SK-N-SH (cell line): ENCODE measurements at places on chromosomes 2 and 18. TPM values are rescaled to one million over a fixed set of nuclear protein-coding genes. Genes with fewer than 3 reads are reported as not detected.

MAP3K19 gene
- not detected in 2 replicates for polyA plus RNA-seq

DNA sequence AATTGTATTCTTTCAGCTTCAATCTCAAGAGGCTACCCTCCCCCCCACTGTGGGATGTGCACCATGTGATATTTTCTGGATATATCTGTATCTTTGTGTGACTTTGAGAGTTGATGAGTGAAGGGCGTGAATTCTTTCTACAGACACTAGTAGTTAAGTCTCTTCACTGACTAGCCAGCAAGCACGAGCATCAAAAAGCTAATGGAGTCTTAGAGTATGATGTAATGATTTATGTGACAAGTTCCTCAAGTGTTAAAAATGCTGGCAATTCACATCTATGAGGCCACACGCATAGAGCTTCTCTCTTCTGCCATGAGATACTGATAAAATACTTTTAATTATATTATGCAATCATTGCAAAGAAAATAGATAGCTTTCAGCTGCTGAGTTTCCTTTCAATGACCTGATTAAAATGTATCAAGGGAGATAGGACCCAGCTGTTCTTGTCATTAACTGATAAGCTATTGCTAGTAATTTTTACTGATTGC is 304.8 kb downstream of the TRIB2 start:
- no peak overlapping the region for H3K4me3 ChIP-seq
- H3K36me3 ChIP-seq, result no peaks in the 10 kb centered on the region
- no peak overlapping the region for H3K27ac ChIP-seq
- peaks cover 22% of the 10 kb centered on the region for H3K4me1 ChIP-seq

- H3K4me1 ChIP-seq, result peaks cover 4% of the 10 kb centered on the region; the same call in 1 of the 2 replicates
- no peak for DNase-seq
- no peak overlapping the region for H3K27ac ChIP-seq
- no peak overlapping the region for H3K4me3 ChIP-seq
Observed at GRCh38 chr2:169175112-169175511, 105.7 kb downstream of the DHRS9 start.

GRCh38 chr2:101842471-101842870 is 145.0 kb downstream of the MAP4K4 start:
- H3K36me3 ChIP-seq, result peaks cover 85% of the 10 kb centered on the region
- no peaks in the 10 kb centered on the region for H3K27me3 ChIP-seq

ITGB6 gene
- 0.10 and 0.13 TPM in 2 replicates for polyA plus RNA-seq

DNA sequence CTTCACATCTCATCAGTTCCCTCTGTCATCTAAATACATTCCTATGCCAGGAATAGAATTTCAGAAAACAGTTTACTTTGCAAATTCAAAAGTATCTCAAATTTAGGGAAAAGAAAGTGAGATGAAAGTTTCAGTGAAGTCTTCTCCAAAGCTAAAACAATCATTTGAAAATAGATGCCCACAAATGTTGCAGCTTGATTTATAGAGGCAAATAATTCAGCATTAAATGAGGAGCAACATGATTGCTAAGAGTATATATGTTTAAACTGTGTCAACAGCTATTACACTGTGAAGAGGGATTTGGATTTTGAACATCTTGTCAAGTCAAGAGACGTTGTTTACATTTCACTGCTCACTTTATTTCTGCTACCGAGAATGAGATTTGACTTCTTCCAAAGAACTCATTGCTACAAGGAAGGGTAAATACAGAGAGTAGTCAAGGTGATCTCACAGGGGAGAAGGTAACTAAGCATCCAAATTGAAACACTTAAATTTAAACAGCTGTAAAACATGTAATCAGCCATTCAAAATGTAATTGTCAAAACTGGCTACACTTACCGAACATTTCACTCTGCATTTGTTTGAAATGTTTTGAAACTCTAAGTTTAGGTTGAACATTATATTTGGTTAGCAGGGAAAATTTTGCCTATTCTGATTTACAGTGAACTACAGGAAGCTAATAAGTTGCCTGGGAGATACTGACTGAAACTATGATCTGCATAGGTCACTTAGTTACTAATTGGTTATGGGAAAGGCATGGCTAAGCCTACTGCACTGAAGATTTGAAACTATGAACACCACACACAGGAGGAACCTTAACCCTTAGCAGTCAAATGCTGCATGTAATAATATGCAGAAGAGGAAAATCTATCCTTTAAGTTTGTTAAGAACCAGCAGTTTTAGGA is 33.2 kb upstream of the GALNT3 start:
- no peaks in the 10 kb centered on the region for H3K27me3 ChIP-seq
- no peak overlapping the region for H3K27ac ChIP-seq
- no peaks in the 10 kb centered on the region for H3K4me1 ChIP-seq

DNA sequence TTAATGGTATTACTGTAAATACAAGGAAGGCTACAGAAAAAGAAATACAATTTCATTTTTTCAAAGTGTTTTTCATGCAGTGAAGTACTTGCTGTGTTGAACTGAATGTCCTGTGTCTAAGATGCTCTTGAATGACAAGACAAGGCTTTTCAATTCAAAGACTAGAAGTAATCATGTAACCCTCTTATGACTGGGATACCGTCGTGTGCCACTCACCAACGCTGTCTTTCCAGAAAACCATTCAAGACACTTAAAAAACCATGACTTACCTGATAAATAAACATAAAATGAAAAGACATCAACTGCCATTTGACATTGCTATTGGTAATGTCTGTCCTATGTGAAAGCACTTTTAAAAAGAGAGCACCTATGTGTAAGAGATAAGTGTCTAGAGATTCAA is 183.1 kb upstream of the DPP10 start:
- no peak overlapping the region for H3K27ac ChIP-seq
- no peaks in the 10 kb centered on the region for H3K4me1 ChIP-seq
- no peaks in the 10 kb centered on the region for H3K27me3 ChIP-seq

- H3K27me3 ChIP-seq, result no peaks in the 10 kb centered on the region; the same call in 1 of the 2 replicates
- no peak overlapping the region for H3K4me3 ChIP-seq
- DNase-seq, result no peak
- no peaks in the 10 kb centered on the region for H3K4me1 ChIP-seq
- no peak overlapping the region for H3K27ac ChIP-seq
- no peaks in the 10 kb centered on the region for H3K36me3 ChIP-seq
Observed at GRCh38 chr18:62693659-62694058, 21.7 kb upstream of the PHLPP1 start.

GRCh38 chr18:8329186-8329771 is 280.0 kb upstream of the RAB12 start:
- H3K4me1 ChIP-seq, result peaks cover 15% of the 10 kb centered on the region
- no peak overlapping the region for H3K4me3 ChIP-seq
- no peaks in the 10 kb centered on the region for H3K36me3 ChIP-seq

- no peaks in the 10 kb centered on the region for H3K27me3 ChIP-seq
- H3K27ac ChIP-seq, result no peak overlapping the region; the same call in 1 of the 2 replicates
- peaks cover 16% of the 10 kb centered on the region; the same call in 1 of the 2 replicates for H3K4me1 ChIP-seq
Observed at GRCh38 chr2:219228041-219228910, 1.2 kb downstream of the ATG9A start.

DNA sequence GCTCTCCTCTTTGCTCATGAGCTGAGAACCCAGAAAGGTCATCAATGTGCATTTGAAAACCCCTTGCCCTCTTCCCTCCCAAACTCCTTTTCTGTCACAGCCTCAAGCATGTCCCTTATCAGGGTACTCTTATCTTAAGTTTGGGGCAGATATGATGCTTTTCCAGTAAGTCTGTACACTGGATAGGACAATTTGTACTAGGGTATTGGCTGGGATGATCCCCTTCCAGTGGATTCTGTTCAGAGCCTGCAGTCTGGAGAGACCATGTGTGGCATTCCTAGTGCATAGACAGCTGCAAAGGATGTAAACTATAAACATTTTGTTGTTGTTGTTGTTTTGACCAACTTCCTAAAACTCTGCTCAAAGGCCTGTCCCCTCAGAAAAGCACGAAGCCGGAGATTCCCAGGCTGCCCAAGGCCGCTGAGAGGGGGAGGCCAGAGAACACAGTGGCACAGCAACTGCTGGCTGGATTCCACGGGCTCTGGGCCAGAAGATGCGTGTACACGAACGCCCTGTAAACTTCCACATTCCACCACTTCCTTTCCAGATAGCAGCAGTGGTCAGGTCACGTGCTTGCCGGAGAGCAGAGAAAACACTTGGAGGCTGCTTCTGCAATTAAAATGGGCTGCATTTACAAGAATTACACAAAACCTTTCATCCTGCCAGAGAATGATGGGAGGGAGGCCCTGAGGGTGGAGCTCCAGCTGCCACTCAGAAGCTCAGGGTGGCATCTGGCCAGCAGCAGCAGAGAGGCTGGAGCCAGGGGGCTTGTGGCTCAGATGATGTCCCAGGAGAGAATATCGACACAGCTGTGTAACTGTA is 42.1 kb downstream of the BMP10 start:
- no peaks in the 10 kb centered on the region for H3K36me3 ChIP-seq
- peak; percentile 87 for DNase-seq
- no peaks in the 10 kb centered on the region for H3K27me3 ChIP-seq
- H3K27ac ChIP-seq, result peak overlapping the region; percentile 53
- H3K4me3 ChIP-seq, result peak overlapping the region; percentile 28
